ENCODE measurements at places on chromosomes 7 and 10.

- peak; percentile 78 for DNase-seq
These were observed 905 bp downstream of the C1GALT1 start for GRCh38 chr7:7183061-7183837.

GRCh38 chr10:88831709-88832108, 19.9 kb downstream of the ANKRD22 start:
- DNase-seq: no peak

GRCh38 chr7:69363136-69363535, 235.1 kb upstream of the AUTS2 start:
- DNase-seq: no peak

DNA sequence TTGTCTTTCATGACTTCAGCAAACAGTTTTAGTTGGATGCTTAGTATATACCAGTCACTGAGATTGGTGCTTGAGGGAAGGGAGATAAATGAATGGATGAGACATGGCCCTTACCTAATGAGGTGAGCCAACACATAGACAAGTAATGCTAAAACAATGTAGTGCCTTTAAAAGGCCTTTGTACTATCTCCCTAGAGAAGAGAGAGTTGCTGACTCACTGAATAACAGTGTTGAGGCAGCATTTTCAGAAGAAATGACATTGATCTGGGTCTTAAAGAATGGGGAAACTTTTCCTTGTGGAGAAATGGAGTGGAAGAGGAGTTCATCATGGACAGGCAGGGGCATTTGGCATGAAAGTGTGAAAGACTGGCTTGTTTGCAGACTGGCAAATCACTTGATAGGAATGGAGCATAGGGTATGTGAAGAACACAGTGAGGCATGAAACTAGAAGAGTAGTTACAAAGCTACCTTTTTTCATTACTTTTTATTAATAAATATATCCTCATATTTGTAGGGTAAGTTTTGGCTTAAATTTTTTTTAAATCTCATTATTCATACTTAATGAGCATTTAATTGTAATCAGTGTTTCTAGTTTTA, 91.2 kb downstream of the KAT6B start:
- DNase-seq: no peak

- no peak for DNase-seq
These were observed 139.7 kb downstream of the HTR7 start for GRCh38 chr10:90718182-90718581.

GRCh38 chr10:132960631-132961419, 18.5 kb upstream of the CFAP46 start:
- no peak for DNase-seq

Measured in MM.1S (cell line).